Temporal lobe (tissue), 4 donors: ENCODE measurements at places on chromosomes 6 and 20. TPM values are rescaled to one million over a fixed set of nuclear protein-coding genes. Genes with fewer than 3 reads are reported as not detected.

Gene RCAN2
- total RNA-seq, result 10.8 TPM

Gene EPHA7
- total RNA-seq, result 36.4 TPM

Gene SIRPD
- total RNA-seq, result not detected

Gene POM121L2
- total RNA-seq, result not detected

Gene SLC35A1
- 22.6 TPM for total RNA-seq

Gene TAGAP
- total RNA-seq, result 0.49 TPM

Gene FNDC11
- total RNA-seq, result 4.4 TPM

Gene MUC22
- not detected for total RNA-seq

Gene HTR1E
- total RNA-seq, result not detected

Gene OCSTAMP
- total RNA-seq, result not detected

Gene ADGRF1
- total RNA-seq, result not detected

Gene FIG4
- total RNA-seq, result 43.0 TPM

Gene OPRM1
- total RNA-seq, result 0.98 TPM

Gene ZNF165
- total RNA-seq, result 0.49 TPM

Gene SLC22A7
- 0.25 TPM for total RNA-seq

Gene BPIFB6
- total RNA-seq, result not detected

Gene CDSN
- total RNA-seq, result not detected

Gene TDRD6
- 0.74 TPM for total RNA-seq

Gene SNAP25
- 113 TPM for total RNA-seq

Gene ADGRB3
- total RNA-seq, result 110 TPM

Gene SLC17A3
- total RNA-seq, result not detected

Gene HLA-DQA2
- not detected for total RNA-seq

Gene GOPC
- 51.9 TPM for total RNA-seq

Gene PTK6
- not detected for total RNA-seq

Gene SIRPB1
- total RNA-seq, result not detected
